Natural killer cell (primary cell): ENCODE measurements at places on chromosomes 3 and 15. TPM values are rescaled to one million over a fixed set of nuclear protein-coding genes. Genes with fewer than 3 reads are reported as not detected.

GRCh38 chr3:116517308-116517707, 72.0 kb upstream of the LSAMP start:
- DNase-seq, result no peak

- no peak for DNase-seq
Observed at GRCh38 chr3:69008980-69009379, 4.5 kb downstream of the EOGT start.

DNA sequence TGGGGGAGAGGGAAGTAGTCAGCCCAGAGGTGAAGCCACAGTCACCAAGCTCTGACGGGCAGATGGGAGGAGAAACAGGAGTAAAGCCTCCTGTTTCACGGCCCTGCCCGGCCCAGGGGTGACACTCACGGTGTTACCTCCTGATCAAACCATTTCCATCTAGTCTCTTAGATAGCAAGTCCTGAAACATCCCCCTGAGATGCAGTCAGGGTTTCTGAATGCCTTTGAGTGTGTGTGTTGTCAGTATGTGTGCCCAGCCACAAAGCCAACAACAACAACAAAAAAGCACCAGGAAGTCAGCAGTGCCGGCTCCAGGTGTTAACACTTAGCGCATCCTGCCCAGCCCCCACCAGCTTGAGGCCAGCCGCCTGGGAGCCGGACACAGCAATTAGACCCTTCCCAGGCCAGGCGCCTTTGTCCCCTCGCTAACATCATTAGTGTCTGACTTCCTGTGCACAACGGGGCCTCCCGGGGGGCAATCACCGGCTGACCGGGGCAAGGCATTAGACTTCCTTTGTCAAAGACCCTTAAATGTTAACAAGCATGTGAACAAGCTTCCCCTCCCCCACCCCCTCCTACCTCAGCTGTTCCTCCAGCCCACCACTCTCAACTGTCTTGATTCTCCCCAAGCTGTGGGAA, 34.5 kb downstream of the IL17RD start:
- DNase-seq, result no peak

GRCh38 chr3:13614607-13615006, 65.7 kb downstream of the FBLN2 start:
- DNase-seq, result no peak

DNA sequence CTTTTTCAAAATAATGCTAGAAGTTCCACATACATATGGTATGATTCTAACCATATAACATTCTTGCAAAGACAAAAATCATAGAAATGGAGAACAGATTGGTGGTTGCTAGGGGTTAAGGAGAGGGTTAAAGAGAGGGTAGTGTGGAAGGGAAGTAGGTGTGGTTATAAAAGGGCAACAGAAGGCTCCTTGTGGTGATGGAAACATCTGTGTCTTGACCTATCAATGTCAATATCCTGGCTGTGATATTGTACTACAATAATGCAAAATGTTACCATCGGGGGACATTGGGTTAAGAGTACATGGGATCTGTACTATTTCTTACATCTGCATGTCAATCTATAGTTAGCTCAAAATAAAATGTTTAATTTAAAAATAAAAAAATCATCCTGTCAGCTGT, 67.8 kb upstream of the FSIP1 start:
- DNase-seq, result no peak

- DNase-seq, result no peak
Observed at GRCh38 chr3:186994000-186994955, 64.0 kb downstream of the ST6GAL1 start.

DNA sequence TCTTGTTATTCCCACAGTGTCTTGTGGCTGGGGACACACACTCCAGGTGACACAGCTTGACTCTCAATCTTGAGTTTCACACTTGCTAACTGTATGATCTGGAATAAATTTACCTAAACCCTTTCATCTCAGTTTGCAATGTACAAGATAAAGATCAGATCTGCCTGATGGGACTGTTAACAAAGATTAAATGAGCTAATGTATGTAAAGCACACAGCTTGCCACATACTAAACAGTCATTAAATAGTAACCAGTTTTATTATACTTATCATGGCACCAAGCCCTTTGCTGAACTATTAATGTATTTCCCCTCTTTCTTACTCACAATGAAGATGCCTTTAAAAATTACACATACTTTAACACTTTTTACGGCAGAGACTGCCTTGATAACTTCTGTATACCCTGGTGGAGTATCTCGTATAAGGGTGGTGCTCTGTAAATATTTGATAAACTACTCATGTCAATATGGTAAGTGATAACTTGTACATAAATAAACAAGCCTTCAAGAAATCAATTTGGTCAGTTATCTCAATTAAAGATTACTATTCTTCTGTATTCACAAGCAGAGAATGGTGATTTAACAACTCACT, 184.5 kb downstream of the STAG1 start:
- no peak for DNase-seq

GRCh38 chr3:65854606-65855304, 184.0 kb downstream of the MAGI1 start:
- DNase-seq, result no peak

- no peak for DNase-seq
Observed at GRCh38 chr3:57206423-57206822, 6.6 kb upstream of the HESX1 start.

- no peak for DNase-seq
Observed at GRCh38 chr3:142888099-142888480, 793 bp downstream of the PCOLCE2 start.

DNA sequence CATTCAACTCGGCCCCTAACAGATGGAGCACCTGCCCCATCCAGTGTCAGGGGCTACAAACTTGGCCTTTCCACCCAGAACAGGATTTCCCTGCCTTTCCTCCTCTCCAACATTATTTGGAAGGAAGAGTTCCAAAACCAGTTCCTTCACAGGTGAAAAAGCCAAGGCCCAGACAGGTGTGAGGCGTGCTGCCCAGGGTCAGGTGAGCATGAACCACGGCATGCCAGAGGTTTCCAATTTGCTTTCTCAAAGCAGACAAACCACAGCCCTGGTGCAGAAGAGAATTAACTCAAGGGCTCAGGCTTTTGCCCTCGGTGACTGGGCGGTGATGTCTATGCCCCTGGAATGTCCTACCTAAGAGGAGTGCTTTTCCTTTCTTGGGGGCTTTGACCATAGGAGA, 43.2 kb downstream of the LDHAL6B start:
- DNase-seq, result no peak

DNA sequence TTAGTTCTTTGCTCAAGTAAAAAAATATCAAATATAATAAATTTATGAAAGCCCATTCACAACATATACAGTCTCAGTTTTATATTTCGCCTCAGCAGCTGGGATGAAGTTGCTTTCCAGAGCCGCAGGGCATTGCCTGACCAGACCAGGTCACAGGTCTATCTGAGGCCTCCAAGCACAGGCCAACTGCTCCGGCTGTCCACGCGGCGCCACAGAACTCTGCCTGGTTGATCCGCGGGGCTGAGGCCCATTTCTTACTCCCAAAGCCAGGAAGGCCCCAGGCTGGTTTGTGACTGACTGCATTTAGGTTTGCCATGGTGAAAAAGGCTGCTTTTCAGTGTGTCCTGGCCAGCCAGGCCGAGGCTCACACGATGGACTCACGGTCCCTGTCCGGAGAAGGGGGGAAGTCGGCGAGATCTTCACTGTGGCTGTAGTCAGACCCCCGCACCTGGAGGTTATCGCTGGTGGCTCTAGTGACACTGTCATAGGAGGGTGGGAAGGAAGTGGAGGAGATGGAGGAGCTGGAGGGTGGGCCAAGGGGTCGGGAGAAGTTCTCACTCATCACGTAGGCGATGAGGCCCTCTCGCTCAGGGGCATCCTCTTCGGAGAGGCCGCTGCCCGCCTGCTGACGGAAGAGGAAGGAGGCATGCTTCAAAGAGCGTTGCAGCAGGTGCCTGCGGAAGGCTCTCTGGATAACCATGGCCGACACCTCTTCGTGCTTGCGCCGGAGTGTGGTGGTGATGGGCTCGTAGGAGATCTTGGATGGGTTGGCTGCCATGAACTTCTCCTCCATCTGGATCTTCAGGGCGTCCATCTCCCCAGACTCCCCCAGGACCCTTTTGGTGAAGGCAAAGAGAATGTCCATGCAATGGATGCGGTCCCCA, 54.1 kb downstream of the EXOG start:
- peak; percentile 4 for DNase-seq

DNA sequence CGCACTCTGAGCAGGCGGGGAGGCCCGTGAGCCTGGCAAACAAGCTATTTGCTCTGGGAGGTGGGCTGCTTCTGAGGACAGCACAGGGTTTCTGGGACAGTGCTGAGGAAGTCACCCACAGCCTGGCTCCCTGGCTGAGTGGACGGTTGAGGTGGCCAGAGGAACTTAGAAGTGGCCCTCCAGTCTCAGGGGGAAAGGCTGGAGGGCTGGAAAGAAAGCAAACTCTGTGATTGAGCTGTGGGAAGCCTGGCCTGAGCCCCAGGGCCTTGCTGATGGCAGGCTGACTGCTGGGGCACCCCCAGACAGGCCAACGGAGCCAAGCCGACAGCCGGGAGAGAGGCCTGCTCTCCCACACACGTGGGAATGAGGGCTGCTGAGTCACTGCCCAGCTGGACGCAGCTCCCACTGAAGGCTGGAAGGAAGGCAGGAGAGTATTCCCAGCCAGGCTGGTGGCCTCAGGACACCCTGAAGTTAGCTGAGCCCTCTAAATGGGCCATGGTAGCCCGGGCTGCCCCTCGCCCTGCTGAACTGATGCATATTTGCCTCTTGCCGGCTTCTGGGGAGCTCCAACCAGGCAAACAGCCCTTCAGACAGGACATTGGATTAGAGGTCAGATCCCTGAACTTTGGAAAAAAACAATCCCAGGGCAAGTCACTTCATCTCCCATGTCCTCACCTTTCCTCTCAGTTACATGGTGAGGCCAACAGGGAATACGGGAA, 98.0 kb upstream of the TLE3 start:
- no peak for DNase-seq

DNA sequence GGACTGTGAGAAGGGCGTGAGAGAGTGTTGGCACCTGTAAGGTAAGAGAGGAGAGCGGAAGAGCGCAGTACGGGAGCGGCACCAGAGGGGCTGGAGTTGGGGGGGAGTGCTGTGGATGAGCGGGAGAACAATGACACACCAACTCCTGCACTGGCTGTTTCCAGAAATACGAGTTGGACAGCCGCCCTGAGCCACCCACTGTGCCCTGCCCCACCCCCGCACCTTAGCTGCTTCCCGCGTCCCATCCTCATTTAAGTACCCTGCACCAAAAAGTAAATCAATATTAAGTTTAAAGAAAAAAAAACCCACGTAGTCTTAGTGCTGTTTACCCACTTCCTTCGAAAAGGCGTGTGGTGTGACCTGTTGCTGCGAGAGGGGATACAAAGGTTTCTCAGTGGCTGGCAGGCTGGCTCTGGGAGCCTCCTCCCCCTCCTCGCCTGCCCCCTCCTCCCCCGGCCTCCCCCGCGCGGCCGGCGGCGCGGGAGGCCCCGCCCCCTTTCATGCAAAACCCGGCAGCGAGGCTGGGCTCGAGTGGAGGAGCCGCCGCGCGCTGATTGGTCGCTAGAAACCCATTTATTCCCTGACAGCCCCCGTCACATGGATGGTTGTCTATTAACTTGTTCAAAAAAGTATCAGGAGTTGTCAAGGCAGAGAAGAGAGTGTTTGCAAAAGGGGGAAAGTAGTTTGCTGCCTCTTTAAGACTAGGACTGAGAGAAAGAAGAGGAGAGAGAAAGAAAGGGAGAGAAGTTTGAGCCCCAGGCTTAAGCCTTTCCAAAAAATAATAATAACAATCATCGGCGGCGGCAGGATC, at the start of gene SOX2:
SOX2 (plus strand) TSS at position 601 of the 811 bp plus-strand sequence. CDS start 436 bp downstream, outside the sequence.
- DNase-seq, result no peak

GRCh38 chr3:81707996-81708395, 53.4 kb downstream of the GBE1 start:
- no peak for DNase-seq

GRCh38 chr15:67931861-67932260, 92.0 kb upstream of the RNU6-1 start:
- DNase-seq, result no peak

DNA sequence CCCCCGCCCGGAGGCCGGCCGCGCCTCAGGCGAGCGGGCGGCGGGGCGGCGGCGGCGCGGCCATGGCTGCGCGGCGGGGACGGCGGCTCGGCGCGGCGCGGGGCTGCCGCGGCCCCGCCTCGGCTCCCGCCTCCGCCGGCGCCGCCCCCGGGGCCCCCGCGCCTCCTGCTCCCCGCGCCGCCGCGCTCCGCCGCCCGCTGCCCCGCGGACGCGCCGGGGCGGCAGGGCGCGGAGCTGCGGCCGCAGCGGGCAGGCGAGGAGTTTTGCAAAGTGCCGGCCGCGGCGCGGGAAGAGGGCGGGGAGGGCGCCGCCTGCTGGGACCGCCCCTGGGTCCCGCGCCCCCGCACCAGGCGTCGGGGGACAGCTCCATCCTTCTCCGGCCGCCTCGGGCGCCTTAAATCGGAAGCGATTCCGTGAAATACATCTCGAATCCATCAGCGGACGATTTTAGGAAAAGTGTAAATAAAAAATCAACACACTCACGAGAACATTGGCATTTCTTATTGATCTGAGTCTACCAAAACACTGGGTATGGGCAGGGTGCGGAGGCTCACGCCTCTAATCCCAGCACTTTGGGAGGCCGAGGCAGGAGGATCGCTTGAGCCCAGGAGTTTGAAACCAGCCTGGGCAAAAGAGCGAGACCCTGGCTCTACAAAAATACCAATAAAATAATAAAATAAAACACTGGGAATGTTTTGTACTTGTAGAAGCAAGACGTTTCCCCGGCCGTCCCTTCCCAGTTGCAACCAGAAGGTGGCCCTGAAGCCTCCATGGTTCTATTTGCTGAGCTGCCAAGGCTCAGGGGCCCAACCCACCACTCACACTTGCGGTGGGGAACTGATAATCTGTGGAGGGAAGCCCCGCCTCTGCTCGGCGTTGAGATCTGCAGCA, 136.9 kb downstream of the NUP210 start:
- peak; percentile 41 for DNase-seq

GRCh38 chr3:141067206-141067974, 16.2 kb downstream of the SPSB4 start:
- no peak for DNase-seq

- no peak for DNase-seq
Observed at GRCh38 chr3:113270068-113270467, 58.7 kb downstream of the BOC start.

- DNase-seq, result no peak
Observed at GRCh38 chr15:97077975-97078374, 747.5 kb downstream of the NR2F2 start.

GRCh38 chr3:32963871-32964270, 12.4 kb downstream of the CCR4 start:
- peak; percentile 81 for DNase-seq

GRCh38 chr15:40929660-40930429, 705 bp downstream of the DLL4 start:
- DNase-seq, result no peak

TM6SF1 gene
- total RNA-seq, result 15.5 TPM

TMC3 gene
- not detected for total RNA-seq

FGF7 gene
- not detected for total RNA-seq

NR2C2 gene
- 94.3 TPM for total RNA-seq

FGF12 gene
- total RNA-seq, result not detected
